ENCODE measurements at places on chromosomes 5 and 9.

DNA sequence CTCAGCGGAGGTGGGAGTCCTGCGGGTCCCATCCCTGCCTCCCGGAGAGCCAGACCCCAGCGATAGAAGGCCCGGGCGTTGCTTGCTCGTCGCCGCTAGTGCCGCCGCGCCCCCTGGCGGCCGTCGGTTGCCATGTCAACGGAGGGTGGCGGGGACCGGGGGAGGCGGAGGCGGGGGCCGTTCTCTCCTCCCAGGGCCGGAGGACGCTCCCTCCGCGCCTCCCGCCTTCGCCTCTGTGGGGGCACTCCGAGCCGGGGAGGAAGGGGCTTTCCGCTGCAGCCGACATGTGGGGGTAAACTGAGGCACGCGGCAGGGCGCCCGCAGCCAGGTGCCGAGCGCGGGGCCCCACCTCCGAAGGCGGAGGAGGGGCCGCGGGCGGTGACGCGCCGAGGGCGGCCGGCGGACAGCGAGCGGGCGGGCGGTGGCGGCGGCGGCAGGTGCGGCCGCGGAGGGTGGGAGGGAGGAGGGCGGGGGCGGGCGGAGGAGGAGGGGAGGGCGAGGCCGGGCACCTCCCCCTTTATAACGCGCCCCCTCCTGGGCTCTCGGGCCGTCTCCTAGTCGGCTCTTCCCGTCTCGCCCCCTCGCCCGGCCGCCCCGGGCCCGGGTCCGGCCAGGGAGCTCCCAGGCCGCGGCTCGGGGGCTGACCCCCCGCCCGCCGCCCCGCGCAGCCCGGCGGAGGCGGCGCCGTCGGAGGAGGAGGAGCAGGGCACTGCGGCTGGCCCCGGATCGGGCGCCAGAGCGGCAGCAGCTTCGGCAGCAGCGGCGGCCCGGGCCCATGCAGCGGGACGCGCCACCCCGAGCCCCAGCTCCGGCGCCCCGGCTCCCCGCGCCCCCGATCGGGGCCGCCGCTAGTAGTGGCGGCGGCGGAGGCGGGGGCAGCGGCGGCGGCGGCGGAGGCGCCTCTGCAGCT, 556 bp upstream of the CDK9 start:
- peak; percentile 68 for DNase-seq

DNA sequence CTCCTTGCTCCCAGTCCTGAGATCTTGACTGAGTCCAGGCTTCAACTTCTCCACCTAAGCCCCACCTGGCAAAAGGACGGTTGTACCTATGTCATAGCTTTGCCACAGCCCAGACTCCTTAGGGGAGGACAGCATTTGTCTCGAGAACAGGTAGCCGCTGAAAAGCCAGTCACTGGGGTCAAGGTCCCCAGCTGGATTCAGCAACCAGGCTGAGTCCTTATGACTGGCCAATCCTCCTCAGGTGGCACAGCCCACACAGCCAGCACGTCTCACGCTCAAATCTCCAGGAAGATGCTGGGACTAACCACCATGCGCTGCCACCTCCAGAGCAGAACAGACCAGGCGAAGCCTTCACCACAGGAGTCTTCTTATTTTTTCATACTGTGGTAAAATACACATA, 27.9 kb upstream of the SMU1 start:
- DNase-seq = no peak

GRCh38 chr9:112848316-112849151, 42.1 kb downstream of the SLC46A2 start:
- no peak for DNase-seq

GRCh38 chr5:143174714-143175398, 228.6 kb downstream of the NR3C1 start:
- DNase-seq = no peak

GRCh38 chr5:36619012-36619635, 12.7 kb downstream of the SLC1A3 start:
- DNase-seq = no peak

- no peak for DNase-seq
Observed at GRCh38 chr5:107640568-107640967, 30.2 kb downstream of the EFNA5 start.

DNA sequence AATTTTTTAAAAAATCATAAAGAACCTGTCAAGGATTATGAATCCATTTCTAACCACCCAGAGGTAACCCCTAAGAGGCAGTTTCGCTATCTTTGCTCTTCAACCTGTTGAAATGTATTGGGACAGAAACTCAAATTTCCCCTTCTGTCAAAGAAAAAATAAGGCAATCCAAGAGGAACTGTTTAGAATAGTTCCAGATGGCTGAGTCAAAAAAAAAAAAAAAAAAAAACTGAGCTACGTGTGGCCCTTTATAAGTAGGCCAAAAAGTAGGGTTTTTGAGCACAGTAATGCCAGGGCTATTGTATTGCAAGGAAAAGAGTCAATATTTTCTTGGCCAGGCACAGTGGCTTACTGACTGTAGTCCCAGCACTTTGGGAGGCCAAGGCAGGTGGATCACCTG, 94.9 kb downstream of the RAD23B start:
- DNase-seq = no peak
